MCF 10A (cell line): ENCODE measurements at places on chromosomes 2 and 18.
A peak's percentile ranks its signal among the peaks of the same experiment; 100 is the strongest.

DNA sequence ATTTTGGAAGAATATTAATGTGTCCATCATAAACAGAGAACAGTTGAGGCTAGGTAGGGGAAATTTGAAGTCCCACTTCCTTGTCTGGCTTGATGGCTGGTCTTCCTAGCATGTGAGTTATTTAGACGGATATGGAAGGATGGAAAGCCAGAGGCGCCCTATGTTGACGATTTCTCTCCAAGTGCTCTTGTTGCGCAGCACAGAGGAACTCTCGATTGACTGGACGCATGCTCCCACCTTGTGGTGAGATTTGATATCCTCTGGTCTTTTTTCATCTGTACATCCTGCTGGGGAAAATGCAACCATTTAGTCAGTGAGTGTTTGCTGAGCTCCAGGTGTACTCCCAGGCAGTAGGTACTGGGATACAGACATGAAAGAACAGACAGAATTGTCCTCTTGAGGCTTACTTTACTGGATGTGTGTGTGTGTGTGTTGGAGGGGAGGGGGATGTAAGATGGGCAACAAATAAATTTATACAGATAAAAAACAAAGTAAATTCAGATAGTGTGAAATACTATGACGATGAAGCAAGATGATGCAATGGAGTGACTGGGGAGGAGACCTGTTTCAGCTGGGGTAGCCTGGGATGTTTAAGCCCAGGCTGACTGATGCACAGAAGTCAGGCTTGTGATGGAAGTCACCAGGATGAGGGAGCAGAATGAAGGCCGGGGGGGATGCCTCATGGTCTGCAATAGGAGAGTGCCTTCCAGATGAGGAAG lies 137.2 kb downstream of the TRIM43 start:
- DNase-seq, result peak; percentile 73
- no peaks in the 10 kb centered on the region for H3K36me3 ChIP-seq

DNA sequence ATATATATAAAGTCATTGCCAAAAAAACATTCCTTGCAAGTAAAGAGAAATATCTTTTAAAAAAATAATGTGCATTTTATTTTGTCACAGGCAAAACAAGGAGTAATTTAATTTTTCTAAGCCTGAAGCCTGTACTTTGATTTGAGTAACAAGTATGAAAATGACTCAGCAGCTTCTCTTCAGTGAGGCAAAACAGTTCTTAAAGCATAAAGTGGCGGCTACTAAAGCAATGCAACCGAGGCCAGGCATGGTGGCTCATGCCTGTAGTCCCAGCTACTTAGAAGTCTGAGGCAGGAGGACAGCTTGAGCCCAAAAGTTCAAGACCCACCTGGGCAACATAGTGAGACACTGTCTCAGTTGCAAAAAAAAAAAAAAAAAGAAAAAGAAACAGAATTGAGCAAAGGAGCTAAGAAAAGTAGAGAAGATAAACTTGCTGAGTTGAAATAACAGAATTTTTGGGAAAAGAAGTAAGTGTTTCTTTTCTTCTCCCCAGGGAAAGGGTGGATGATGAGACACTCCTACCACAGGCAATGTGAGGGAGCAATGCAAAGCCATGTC lies 29.6 kb downstream of the DOK1 start:
- no peak overlapping the region for H3K4me3 ChIP-seq
- no peak overlapping the region for H3K27ac ChIP-seq
- no peak for DNase-seq
- H3K36me3 ChIP-seq, result no peaks in the 10 kb centered on the region
- H3K27me3 ChIP-seq, result no peaks in the 10 kb centered on the region

GRCh38 chr18:42296192-42296591 lies 341.2 kb downstream of the PIK3C3 start:
- no peak overlapping the region for H3K27ac ChIP-seq
- no peaks in the 10 kb centered on the region for H3K36me3 ChIP-seq
- H3K4me3 ChIP-seq, result no peak overlapping the region
- DNase-seq, result no peak
- no peaks in the 10 kb centered on the region for H3K4me1 ChIP-seq

DNA sequence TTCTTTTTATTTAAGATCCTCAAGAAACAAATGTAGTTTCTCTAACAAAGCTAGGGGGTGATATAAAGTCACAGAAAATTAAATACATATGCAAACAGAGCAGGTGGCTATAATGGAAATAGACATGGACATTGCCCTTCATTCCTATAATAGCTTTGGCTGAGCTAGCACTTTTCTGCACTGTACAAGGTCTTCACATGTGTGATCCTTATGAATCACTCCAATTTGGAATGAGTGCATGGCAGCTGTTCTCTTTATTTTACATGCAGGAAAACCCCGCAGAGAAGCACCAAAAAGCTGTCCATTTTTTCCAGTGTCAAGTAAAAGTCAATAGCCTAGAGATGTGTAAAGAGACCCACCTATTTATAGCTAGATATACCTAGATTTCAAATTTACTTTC lies 747.4 kb upstream of the SLC8A1 start:
- no peak overlapping the region for H3K27ac ChIP-seq
- H3K4me3 ChIP-seq, result no peak overlapping the region
- H3K36me3 ChIP-seq, result no peaks in the 10 kb centered on the region
- no peaks in the 10 kb centered on the region for H3K4me1 ChIP-seq
- no peak for DNase-seq

DNA sequence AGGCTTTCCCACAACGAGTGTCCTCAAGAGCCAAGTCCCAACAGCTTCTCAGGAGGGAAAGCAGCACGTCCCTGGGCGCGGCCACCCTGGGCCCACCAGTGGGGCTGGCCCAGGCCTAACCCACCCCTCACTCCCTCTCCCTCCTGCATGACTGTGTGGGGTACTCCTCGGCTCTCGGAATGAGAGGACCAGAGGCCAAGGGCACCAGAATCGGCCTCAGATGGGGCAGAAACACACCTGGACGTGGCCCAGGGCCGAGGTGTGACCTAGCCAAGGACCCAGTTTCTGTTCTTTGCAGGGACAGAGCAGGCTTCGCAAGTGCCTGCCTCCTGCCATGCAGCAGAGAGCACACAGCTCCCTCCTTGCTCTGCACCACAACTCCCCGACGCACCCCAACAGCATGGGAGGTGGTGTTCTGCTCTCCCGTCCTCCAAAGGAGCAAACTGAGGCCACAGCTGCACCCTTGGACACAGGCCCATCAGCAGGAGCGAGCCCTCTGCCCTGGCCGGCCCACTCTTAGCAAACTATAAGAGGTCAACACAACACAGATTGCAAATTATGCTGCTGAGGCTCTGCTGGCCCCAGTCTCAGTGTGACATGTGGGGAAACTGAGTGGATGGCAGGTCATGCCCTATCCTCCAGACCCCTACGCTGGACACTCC lies 19.7 kb downstream of the HS6ST1 start:
- no peak overlapping the region for H3K4me3 ChIP-seq
- peaks cover 32% of the 10 kb centered on the region for H3K4me1 ChIP-seq
- H3K27ac ChIP-seq, result no peak overlapping the region
- no peak for DNase-seq
- H3K27me3 ChIP-seq, result no peaks in the 10 kb centered on the region

DNA sequence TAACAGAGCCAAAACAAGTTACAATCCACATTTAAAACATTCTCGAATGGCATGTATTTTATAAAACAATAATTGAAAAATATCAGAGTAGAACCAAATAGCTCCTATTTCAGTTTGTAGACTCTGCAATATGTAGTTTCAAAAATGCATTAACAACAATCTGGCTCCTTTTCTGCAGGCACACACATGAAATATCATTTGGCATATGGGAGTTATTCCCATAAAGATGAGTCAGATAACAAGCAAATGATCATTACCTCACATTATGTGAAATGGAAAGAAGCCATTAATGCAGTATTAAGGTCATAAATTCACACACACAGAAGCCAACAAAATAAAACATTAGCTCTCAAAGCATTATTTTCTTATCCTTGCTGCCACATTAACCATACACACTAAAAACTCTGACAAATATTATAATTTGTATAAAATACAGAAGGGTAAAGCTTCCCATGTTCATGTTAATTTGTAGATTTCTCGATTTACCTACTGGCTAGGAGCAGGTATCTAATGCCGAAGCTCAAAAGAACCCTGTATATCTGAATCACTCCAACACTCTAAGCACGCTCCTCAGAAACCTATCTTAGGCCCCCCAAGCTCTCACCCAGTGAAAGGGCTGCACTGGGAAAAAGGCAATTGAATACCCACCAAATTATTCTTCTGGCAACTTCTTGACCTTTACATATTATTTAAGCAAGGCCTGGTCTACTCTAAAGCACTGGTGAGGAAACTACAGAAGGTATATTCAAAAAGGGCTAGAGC lies 13.8 kb downstream of the NBAS start:
- H3K4me3 ChIP-seq, result no peak overlapping the region
- no peak overlapping the region for H3K27ac ChIP-seq
- no peaks in the 10 kb centered on the region for H3K27me3 ChIP-seq
- H3K4me1 ChIP-seq, result no peaks in the 10 kb centered on the region

GRCh38 chr2:224268441-224268840 lies 133.5 kb downstream of the FAM124B start:
- peak; percentile 76 for DNase-seq
- H3K27ac ChIP-seq, result peak overlapping the region; percentile 76
- H3K4me1 ChIP-seq, result peaks cover 8% of the 10 kb centered on the region
- no peak overlapping the region for H3K4me3 ChIP-seq
- H3K27me3 ChIP-seq, result no peaks in the 10 kb centered on the region

DNA sequence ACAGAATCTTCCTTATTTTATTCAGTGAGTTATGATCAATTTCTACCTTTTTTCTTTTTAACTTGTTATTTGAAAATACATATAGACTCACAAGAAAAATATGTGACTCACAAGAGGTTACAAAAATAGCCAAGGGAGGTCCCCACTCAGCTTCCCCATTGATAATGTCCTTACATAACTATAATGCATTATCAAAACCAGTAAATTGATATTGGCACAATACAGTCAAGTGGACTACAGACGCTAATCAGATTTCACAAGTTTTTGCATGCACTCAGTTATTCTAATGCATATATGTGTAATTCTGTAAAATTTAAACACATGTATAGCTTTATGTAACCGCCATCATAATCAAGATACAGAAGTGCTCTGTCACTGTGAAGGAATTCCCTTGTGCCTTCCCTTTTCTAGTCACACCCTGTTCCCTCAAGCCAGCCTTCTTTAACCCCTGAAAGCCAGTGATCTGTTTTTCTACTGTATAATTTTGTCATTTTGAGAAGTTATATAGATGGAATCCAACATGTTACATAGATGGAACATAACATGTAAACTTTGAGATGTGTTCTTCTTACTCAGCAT lies 118.4 kb downstream of the ALMS1 start:
- no peaks in the 10 kb centered on the region for H3K4me1 ChIP-seq
- H3K27ac ChIP-seq, result no peak overlapping the region
- no peak for DNase-seq
- H3K4me3 ChIP-seq, result no peak overlapping the region
